SK-N-SH (cell line): ENCODE measurements at places on chromosomes 2 and 18.

DNA sequence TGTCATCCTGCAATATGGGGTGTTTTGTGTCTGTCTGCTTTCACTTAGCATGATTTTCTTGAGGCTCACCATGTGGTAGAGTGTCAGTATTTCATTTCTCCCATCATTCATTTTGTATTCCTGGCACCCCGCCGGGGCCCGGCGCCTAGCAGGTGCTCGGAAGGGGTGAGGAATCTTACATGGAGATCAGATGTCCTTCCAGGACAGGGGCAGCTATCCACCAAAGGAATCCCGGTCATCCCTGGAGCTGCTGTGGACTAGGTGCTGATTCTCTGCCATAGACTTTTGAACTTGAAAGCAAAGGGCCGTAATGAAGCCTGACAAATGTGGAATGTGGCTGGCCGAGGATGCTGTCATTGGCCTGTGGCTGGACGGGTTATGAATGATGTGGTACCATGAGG lies 2.4 kb downstream of the PRELID3A start:
- DNase-seq = no peak

DNA sequence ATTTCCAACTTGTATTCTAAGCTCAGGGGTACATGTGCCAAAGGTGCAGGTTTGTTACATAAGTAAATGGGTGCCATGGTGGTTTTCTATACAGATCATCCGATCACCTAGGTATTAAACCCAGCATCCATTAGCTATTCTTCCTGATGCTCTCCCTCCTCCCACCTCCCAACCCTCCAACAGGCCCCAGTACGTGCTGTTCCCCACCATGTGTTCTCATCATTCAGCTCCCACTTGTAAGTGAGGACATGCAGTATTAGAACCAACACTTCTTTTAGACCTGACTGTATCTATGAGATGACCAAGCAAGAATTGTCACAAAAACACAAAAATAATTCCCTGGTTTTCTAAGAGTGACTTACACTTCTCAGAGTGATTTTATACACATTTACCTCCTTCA lies 83.0 kb downstream of the VIT start:
- no peak for DNase-seq

DNA sequence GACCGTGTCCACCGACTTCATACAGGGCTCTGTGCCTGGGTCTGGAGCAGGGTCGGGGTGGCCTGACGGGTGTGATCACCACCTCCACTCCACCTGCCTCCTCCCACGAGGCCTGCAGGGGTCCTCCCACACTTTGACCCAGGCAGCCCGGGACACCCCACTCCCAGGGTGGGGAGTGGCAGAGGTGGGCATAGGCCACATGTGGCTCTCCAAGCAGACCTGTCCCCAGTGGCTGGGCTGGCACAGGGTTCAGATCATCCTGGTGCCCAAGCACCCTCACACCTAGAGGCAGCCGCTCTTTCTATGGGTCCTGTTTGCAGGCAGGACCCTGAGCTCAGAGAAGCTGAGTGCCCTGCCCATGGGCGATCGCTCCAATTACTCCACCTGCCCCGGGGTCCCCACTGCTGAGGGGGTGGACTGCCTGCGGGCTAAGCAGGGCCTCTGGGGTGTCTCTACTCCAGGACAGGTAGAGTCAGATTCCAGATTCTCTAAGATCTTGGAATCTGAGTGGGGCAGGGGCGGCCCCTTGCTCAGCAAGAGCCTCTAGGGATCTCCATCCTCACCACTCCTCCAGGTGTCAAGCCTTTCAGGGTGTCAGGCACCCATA lies 1.4 kb downstream of the NEURL3 start:
- no peak for DNase-seq

- no peak for DNase-seq
Measured at GRCh38 chr2:240179941-240180666, 39.6 kb upstream of the OTOS start.

DNA sequence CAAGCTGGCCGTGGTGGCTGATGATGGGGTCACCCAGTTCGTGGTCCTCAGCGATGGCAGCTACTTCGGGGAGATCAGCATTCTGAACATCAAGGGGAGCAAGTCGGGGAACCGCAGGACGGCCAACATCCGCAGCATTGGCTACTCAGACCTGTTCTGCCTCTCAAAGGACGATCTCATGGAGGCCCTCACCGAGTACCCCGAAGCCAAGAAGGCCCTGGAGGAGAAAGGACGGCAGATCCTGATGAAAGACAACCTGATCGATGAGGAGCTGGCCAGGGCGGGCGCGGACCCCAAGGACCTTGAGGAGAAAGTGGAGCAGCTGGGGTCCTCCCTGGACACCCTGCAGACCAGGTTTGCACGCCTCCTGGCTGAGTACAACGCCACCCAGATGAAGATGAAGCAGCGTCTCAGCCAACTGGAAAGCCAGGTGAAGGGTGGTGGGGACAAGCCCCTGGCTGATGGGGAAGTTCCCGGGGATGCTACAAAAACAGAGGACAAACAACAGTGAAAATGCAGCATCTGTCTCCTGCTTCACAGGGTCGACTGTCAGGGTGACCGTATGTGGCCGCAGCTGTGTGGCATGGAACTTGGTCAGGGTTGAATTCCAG lies 47.8 kb upstream of the INPP4A start:
- DNase-seq = no peak

DNA sequence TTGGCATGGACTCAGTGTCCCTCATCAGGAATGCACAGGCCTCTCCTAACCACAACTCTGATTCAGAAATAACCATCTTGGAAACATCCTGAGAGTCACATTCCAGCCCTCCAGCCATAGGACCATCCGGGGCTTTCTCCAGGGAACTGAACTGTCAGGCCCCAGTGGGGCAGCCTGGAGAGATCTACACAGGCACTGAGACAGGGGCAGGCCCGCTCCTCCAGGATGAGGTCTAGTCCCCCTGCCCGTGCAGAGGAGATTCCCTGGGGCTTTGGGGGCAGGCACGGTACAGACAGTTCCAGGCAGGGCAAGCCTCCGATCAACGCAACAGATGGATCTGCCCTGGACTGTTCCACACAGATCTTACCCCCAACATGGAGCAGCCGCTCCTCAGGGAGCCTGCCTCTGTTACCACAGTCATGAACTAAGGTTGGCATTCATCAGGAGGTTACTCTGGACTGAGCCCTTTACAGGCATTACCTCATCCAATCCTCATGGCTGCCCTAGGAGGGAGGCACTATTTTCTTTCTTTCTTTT lies 12.0 kb downstream of the KCNK3 start:
- DNase-seq = no peak

GRCh38 chr18:45384137-45384961 lies 230.9 kb upstream of the SLC14A2 start:
- peak; percentile 60 for DNase-seq

GRCh38 chr2:121021685-121022084 lies 263.3 kb downstream of the TFCP2L1 start:
- DNase-seq = no peak

GRCh38 chr2:135762022-135762421 lies 20.4 kb downstream of the UBXN4 start:
- DNase-seq = no peak

DNA sequence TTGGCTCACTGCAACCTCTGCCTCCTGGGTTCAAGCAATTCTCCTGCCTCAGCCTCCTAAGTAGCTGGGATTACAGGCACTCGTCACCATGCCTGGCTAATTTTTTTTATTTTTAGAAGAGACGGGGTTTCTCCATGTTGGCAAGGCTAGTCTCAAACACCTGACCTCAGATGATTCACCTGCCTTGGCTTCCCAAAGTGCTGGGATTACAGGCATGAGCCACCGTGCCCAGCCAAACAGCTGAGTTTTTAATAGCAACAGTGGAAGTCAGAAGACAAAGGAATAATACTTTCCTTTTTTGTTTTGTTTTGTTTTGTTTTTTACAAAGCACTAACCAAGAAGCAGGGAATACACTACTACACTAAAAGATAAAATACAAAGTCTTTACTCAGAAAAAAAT lies 16.9 kb downstream of the GPR75 start:
- no peak for DNase-seq

DNA sequence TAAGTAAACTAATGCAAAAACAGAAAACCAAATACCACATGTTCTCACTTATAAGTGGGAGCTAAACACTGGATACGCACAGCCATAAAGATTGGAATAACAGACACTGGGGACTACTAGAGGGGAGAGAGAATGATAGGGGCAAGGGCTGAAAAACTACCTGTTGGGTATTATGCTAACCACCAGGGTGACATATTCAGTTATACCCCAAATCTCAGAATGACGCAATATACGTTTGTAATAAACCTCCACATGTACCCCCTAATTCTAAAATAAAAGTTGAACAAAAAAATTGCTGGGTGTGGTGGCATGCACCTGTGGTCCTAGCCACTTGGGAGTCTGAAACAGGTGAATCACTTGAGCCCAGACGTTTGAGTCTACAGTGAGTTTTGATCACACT lies 157.2 kb downstream of the EXOC6B start:
- no peak for DNase-seq

GRCh38 chr18:56770873-56771272 lies 119.7 kb downstream of the WDR7 start:
- no peak for DNase-seq

GRCh38 chr2:39737661-39738060 lies 41.4 kb downstream of the THUMPD2 start:
- DNase-seq = no peak

DNA sequence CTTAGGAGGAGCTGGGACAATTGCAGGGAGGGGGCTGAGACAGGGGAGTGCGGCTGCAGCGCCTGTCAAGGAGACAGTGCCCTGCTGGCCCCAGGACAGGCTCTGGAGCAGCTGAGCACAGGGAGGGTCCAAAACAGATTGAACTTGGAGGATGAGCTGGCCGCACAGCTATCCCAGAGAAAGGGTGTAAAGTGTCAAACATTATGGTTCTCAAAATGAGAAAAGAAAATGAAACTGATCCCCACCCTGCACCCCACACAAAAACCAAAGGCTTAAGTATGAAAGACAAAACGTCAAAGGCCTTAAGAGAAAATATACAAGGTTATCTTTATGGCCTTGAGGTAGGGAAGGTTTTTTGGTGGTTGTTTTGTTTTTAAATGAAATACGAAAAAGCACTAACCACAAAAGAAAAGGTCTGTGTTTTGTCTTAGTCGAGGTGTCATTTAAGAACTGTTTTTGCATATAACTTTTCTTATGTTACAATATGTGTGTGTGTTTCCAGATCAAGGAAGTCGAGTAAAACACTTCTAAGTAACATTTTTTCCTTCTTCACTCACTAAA lies 111.8 kb downstream of the HDAC4 start:
- peak; percentile 66 for DNase-seq

- peak; percentile 89 for DNase-seq
Measured at GRCh38 chr18:24271381-24272228, 126.0 kb downstream of the OSBPL1A start.

DNA sequence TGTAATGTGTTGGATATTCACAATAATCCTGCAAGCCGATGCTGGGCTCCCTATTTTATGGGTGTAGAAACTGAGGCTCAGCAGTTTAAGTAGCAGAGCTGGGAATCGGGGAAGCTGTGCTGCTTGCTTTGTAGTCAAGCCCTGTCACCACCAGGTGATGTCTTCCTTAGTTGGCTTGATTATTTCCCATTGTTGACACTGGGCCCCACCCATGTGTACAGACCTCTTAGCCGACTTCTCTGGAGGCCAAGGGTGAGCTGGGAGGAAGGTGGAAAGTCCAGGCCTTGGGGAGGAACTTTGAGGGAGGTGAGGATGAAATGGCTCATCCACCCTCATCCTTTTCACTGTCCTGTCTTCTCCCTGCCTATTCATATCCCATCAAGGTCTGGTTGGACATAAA lies 60.0 kb downstream of the CAPN13 start:
- no peak for DNase-seq

DNA sequence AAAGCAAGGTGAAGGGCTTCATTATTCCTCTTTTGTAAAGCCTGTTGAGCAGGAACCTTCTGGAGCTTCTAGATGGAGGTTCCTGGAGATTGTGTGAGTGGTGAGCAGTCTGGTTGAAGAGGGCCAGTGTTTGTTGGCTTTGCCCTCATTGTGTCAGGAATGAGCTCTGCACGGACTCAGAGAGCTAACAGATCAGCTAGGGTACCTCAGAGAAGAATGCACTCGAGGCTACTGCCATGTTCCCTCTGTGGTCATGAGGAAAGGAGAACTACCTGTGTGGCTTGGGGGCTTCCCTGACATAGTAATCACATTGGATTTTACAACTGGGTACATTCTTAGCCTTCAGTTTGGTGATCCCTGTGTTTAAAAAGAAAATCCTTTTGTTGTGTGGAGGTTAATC lies 46.6 kb downstream of the SPTBN1 start:
- no peak for DNase-seq

GRCh38 chr18:39732918-39733317 lies 2167.3 kb upstream of the CELF4 start:
- no peak for DNase-seq

DNA sequence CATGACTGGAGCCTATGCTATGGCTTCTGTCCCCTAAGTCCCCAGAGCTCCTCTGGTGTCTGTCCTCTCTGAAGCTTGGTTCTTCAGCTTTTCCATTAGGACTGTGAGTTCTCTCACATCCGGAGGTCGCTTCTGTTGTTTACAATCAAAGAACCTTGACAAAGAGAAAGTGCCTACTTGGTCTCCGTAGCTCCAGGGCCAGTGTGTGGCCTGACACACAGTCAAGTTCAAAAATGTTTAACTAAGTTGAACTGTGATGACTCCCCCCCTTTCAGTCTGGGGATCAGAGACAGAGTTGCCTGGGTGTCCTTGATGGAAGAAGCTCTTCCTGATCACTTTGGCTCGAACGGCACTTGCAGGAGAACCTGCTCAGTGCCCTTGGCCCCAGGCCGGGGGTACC lies 26.3 kb upstream of the YWHAQ start:
- no peak for DNase-seq

GRCh38 chr18:6605115-6605869 lies 124.2 kb upstream of the ARHGAP28 start:
- no peak for DNase-seq

- no peak for DNase-seq
Measured at GRCh38 chr2:111703759-111704158, 180.2 kb downstream of the ANAPC1 start.

GRCh38 chr2:171956135-171956825 lies 34.0 kb downstream of the HAT1 start:
- no peak for DNase-seq

GRCh38 chr2:101153077-101153707 lies 2.0 kb upstream of the TBC1D8 start:
- no peak for DNase-seq

- no peak for DNase-seq
Measured at GRCh38 chr2:69119104-69119894, 106.3 kb downstream of the ANTXR1 start.

DNA sequence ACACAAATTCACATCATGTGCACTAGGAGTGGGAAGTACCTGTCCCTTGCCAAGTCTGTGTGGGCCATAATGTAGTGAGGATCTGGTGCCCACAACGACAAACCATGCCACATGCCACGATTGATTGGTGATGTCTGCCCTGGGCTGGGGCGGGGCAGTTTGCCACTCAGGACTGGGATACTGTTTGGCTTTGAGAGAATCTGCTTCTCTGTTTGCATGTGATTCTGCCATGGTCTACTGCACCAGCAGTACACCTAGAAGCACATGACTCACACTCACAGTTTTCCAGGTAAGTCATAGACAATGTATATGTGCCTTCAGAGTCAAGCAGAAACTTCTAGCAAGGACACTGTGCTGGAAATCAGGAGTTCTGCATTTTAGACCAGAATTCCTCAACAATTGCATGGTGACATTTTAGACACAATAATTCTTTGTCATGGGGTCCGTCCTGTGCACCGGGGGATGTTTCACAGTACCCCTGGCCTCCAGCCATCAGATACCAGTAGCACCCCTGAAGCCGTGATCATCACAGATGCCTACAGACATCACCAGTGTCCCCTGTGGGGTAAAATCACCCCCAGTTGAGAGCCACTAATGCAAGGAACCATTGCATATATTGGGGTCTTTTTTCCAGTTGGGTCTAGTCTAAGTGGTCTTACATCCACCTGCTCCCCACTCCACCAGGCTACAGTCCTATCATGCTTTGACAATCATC lies 278.3 kb downstream of the EIPR1 start:
- no peak for DNase-seq

- no peak for DNase-seq
Measured at GRCh38 chr2:31058096-31059035, 79.9 kb downstream of the GALNT14 start.
